IPS DF 6.9 (cell line): ENCODE measurements at places on chromosomes 2 and 18.

GRCh38 chr2:105371156-105371555 is 27.7 kb downstream of the FHL2 start:
- no peak for DNase-seq

GRCh38 chr2:144824306-144825080 is 304.6 kb upstream of the ZEB2 start:
- no peak for DNase-seq

- no peak for DNase-seq
Observed at GRCh38 chr2:238875471-238876231, 27.8 kb downstream of the TWIST2 start.

- DNase-seq = no peak
Observed at GRCh38 chr2:37858400-37858711, 66.7 kb upstream of the RMDN2 start.

- DNase-seq = no peak
Observed at GRCh38 chr2:200466425-200467418, 43.1 kb downstream of the KCTD18 start.

DNA sequence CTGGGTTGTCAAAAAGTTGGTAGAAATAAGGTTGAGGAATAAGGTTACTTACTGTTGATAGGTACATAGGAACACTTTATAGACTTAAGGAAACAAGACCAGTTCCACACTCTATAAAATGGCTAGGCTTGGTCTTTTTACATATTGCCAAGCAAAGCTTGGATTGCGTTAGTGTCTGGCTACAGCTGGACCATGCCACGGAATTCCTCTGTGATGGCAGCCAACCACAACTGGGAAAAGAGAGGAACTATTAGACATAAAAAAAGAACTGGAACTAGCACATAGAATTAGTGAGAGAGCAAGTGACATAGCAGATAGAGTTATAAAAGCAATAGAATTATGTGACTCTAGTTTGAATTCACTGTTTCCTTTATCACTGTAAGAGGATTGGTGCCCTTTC is 17.7 kb upstream of the DPP10 start:
- no peak for DNase-seq

GRCh38 chr2:41729800-41730364 is 317.9 kb upstream of the PKDCC start:
- DNase-seq = no peak

DNA sequence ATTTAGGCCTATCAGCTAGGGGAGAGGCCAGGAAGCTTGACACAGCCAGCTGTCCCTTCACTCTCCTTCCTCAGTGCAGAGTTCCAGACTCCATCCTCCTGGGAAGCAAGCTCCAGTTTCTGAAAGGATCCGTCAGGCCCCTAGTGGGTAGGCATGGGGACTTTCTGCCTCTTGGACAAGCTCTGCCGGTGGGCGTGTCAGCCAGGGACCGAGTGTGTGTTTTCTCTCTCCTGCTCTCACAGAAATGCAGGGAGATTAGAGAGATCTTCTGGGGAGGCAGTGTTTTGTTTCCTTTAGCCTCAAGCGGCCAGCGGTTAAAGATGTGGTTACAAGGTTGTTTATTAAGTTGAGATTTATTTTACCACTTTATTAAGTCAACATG is 29.9 kb upstream of the OTOS start:
- DNase-seq = no peak

- no peak for DNase-seq
Observed at GRCh38 chr2:175804122-175804521, 197.9 kb downstream of the LNPK start.

DNA sequence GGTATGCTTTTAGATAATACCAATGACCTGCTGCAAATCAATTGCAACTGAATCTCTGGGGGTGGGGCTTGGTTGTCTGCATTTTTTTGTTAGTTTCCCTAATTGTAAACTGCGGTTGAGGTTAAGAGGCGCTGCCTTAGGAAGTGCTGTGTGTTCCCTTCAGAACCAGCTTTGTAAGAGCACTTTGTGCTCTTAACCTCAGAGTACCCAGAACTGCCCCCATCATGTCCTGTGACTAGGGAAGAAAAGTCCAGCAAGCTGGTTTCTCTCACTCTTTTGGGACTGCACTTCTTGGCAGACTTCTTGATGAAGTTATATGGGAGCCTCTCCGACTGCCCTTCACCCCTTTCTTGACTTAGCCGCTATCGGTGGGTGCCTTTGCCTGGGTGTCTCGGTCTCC is 245.5 kb upstream of the CXCR4 start:
- DNase-seq = no peak

GRCh38 chr2:88054782-88055370 is 707 bp downstream of the KRCC1 start:
- DNase-seq = no peak

GRCh38 chr18:63004466-63005089 is 289.2 kb downstream of the PHLPP1 start:
- no peak for DNase-seq

DNA sequence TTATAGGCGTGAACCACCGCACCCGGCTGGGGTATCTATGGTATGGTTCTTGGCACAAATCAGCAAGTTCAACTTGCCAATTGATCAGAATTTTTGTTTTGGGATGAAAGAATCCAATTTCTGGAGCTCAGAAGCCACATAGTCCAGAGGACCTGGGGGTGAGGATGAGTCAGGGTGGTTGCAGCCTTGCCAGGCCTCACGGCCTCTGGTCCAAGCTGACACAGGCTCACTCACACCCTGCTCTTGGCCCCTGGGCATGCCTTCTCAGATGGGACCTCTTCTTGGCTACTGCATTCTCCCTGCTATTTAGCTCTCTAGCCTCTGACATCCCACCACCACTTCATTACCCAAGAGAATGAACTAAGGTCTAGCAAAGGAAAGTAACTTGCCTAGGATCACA is 16.3 kb downstream of the CAPG start:
- DNase-seq = no peak

DNA sequence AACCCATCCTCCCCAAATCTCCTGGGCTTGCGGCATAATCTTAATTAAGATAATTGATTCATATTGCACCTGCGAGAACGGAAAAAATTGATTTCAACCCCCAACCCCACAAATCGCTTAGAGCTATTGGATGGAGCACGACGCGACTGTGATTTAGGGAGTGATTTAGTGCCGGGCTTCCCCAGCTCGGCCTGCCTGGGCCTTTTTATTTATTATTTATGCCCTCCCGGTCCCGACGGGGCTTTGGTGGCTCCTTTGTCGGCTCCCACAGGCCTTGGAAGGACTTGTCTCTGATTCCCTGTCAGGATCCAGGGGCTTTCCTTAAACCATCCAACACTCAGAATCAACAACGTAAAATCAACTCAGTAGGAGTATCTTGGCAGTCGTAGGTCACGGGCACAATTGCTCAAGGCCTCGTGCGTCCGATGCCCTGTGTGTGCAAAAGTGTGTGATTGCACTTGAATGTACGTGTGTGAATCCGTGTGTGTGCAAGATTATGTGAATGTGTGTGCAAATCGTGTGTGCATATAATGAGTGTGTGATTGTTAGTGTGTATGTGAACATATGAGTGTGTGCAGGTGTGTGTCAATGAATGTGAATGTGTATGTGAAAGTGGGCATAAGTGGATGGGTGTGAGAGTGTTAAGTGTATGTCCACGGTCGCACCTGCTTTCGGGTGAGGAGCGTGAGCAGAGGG is 4.3 kb upstream of the NEUROD1 start:
- DNase-seq = no peak

- no peak for DNase-seq
Observed at GRCh38 chr2:38552259-38552658, 50.5 kb downstream of the HNRNPLL start.

- DNase-seq = no peak
Observed at GRCh38 chr2:202115479-202115971, 42.5 kb downstream of the KIAA2012 start.

DNA sequence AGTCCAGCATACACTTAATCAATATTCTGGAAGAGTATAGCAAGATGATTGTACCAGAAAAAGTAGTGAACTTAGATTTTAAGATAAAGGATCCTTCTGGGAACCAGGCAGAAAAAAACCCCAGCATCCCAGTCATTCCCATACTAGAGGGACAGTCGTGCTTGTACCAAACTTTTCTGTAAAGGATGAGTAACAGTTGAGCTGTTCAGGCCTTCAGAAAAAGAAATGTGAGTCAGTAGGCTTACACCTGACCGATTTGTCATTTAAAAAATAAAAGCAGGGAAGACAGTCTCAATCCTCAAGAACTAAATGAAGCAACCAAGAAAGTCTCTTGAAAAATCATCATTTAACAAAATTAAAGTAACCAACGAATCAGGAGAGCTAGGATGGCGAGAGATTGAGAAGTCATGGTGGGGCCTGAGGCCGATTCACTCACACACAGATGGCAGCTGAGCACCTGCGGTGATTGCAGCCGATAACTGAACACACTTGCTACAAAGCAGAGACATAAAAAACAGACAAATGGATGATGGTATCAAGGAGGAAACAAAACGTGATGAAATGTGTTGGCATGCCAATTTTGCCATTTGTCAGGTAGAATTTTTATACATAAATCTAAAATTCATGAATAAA is 170.0 kb upstream of the ALKAL2 start:
- DNase-seq = no peak

GRCh38 chr2:36854241-36854640 is 112.1 kb downstream of the STRN start:
- DNase-seq = no peak

- no peak for DNase-seq
Observed at GRCh38 chr18:48545757-48546321, 7.0 kb downstream of the CTIF start.

- DNase-seq = no peak
Observed at GRCh38 chr2:197399887-197400540, 34.8 kb downstream of the SF3B1 start.

DNA sequence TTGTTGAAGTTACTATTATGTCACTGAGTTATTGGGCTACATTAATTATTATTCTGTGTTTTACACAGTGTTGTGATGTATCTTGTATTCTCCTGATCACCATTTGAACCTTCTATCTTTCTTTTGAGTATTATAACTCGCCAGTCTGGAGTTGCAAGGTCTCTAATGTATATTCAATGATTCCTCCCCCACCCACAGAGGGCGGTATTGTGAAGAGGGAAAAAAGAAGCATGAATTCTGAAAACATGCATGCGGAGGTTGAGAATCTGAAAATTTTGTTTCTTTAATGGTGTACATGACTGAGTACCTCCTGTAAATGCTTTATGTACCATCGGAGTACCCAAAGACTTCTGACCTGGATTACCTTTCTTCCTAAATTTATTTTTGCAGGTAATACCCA is 266.6 kb downstream of the NR4A2 start:
- DNase-seq = peak; percentile 4

GRCh38 chr2:171432206-171432968 is 1.4 kb downstream of the METTL8 start:
- no peak for DNase-seq
